ENCODE measurements at places on chromosomes 2 and 18.

DNA sequence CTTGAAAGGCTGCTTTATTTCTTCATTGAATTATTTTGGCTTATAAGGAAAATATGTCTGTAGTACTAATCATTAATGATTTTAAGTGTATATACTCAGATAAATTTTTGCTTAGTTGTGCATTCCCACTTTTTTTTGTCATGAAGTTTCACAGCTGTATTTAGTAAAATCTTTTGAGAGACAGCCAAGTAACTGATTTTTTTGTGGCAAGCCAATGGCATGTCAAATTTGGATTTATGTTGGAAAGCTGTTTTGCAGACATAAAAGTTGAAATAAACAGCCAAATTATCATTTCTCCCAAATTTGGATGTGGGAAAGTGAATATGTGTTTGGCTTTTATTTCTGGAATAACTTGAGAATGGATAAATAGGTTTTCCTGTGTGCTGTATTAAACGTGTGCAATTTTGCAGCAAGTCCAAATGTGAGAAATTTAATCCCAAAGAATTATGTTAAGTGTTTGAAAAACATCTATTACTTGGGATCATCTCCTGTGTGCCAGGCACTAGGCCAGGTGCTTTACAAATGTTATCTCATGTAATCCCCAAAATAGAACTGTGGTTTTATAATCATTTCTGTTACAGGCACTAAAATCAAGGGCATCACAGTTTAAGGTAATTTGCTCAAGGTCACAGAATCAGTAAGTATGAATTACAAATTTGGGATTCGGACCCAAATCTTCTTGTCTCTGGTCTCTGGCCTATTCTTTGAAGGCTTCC lies 160.4 kb downstream of the PTPRM start:
- no peak for ATAC-seq

DNA sequence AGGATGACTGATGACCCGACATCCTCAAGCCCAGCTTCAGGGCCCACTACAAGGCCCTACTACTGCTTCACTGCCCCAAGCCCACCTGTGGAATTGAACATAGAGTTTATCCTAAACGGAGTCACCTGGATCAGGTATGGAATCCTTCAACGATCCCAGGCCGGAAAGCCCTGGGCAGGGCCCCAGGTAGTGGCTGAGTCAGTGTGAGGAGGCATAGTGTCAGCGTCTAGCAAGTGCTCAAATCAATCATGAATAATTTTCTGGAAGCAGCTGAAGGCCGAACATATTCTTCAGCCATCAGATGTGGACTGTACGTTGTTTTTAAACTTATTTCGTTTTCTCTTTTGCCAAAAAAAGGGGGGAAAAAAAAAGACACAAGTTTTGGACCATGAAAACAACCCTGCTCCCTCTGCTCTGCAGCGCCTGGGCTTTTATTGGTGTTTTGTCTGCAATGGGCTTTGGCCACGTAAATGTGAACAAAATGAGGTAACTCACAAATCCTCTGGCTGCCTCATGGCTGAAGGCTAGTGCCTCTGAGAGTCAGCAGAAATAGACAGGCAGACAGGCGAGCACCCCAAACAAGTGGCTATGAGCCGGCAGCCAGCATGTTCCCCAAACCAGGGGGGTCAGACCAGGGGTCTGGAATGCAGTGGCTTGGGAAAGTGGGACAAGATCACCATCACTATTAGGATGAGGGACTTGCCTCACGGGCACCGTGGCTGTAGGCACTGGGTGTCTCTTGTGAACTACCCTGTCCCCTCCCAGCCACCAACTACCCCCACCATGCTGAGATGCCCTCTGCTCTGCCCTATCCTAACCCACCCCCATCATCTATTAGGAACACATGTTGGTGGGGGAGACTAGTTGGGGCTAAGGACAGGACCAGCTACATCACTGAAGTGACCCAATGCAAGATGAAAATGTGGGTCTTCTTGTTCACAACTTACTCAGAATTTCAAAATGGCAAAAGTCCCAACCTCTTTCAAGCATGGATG lies 51.4 kb downstream of the TTC32 start:
- ATAC-seq: no peak

- ATAC-seq: no peak
Measured at GRCh38 chr2:71380665-71381064, 49.1 kb downstream of the ZNF638 start.

DNA sequence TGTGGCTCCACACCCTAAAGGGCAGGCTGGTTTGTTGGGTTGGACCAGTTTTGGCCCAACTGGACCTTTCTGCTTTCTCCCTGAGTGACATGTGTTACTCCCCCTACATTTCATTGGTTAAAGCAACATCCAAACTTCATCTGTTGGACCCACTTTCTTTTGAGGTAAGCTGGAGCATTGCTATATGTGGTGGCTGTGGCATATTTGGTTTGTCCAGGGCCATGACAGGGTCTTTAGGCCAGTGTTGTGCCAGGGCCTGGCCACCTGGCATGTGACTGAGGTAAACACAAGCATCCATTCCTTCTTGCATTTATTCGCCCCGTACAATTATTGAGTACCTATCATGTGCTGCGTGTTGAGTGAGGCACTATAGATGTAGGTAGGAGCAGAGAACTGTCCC lies 36.8 kb upstream of the MARCO start:
- no peak for ATAC-seq

GRCh38 chr2:62999905-63000304 lies 50.7 kb upstream of the OTX1 start:
- no peak for ATAC-seq

- peak; percentile 37 for ATAC-seq
Measured at GRCh38 chr2:190791347-190791975, 89.2 kb upstream of the GLS start.

- ATAC-seq: no peak
Measured at GRCh38 chr2:216279031-216279430, 93.3 kb downstream of the MARCHF4 start.
